PC-3 (cell line): ENCODE measurements at places on chromosomes 16 and 17.

DNA sequence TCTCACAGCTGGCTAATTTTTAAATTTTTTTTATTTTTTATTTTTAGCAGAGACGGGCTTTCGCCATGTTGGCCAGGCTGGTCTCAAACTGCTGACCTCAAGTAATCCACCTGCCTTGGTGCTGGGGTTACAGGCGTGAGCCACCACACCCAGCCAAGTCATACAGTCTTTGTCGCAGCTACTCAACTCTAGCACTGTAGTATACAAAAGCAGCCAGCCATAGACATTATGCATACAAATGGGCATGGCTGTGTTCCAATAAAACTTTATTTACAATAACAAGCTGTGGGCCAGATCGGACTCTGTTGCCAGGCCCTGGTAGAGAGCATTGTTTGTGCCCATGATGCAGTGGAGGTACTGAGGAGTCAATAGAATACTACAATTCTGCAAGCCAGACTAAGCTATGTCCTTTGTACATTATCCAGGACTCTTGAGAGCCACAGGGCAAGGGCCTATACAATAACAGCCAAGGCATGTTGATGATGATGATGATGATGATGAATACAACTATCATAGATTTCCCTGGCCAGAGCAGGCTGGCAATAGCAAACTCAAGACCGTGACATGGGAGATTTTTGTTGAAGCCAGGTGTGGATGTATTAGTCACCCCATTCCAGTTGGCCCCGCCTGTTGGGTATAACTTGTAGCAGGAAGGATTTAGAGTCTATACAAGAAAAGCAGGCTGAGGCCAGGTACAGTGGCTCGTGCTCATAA is 101.8 kb downstream of the MYH11 start:
- peak; percentile 17 for DNase-seq

DNA sequence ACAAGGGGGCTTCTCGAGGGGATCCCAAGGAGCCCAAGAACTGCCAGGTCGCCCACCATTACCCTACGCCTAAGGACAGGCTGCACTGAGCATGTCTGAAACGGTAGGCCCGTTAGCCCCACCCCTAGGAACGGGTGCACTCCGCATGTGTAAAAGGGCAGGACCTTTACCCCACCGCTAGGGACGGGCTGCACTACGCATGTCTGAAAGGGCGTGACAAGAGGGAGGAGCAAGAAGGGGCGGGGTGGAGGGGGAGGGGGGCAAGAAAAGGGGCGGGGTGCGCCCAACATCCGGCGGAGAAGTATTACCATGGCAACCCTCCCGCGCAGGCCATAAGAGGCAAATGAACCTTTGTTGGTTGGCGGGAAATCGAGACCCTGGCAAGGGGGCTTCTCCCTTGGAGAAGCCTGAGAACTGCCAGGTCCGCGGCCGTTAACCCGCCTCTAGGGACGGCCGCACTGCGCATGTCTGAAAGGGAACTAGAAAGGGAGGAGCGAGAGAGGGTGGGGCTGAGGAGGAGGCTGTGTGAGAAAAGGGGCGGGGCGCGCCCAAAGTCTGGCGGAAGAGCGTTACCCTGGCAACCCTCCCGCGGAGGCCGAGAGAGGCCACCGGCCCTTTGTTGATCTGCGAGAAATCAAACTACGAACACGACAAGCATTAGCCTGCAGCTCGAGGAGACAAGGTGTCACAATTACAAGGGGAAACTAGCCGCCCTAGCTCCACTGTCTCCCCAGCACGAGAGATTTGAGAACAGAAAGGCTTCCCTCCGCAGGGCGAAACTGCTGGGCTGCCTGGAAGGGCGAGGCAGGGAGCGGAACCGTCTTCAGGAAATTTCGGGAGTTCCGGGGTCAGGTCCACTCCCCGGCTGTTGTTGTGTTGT is 2046.8 kb downstream of the TP53TG3F start:
- DNase-seq, result no peak

GRCh38 chr17:2253768-2254406 is 49.7 kb downstream of the SMG6 start:
- no peak for DNase-seq

- peak; percentile 34 for DNase-seq
Measured at GRCh38 chr16:11094075-11094856, 149.9 kb downstream of the CLEC16A start.

- peak; percentile 55 for DNase-seq
Measured at GRCh38 chr17:11996722-11997146, 541 bp downstream of the ZNF18 start.

DNA sequence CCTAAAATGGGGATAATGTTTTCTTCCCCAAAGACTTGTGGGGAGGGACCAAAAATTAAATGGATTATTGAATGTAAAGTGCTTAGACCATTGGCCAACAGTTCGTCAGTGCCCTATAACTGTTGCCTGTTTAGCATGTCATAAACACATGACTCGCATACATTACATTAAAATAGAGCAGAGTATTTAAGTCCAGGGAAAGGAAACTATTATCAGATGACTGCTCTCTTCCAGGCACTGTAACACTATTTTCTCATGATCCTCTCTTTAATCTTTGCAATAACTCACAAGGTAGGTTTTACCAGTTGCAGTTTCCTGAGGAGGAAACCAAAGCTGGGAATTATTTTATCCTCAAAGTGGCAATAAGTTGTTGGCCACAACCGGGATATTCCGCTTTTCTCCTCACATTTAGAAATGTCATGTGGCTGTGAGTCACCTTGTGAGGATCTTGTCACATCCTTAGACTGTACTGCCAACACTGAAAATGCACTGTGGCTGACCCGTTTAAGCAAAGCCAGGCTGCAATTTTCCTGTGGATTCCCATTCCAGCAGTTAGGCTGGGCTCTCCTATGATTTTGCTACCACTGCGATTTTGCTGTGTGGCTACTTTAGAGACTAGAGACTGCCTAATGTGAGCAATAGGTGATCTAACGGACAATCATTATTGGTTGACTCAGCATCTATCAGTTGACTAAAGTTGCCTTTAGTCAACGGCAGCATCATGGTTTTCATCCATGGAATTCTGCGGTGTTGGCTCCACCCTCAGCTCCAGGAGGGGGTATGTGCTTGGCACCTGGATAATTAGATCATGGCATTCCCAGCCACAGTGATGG is 58.3 kb upstream of the DHX40 start:
- no peak for DNase-seq

- DNase-seq, result no peak
Measured at GRCh38 chr17:48202959-48203358, 95.4 kb downstream of the SNX11 start.

- DNase-seq, result peak; percentile 24
Measured at GRCh38 chr17:74677558-74678466, 34.9 kb downstream of the CD300LF start.

- DNase-seq, result no peak
Measured at GRCh38 chr16:29925105-29925756, 795 bp downstream of the KCTD13 start.

DNA sequence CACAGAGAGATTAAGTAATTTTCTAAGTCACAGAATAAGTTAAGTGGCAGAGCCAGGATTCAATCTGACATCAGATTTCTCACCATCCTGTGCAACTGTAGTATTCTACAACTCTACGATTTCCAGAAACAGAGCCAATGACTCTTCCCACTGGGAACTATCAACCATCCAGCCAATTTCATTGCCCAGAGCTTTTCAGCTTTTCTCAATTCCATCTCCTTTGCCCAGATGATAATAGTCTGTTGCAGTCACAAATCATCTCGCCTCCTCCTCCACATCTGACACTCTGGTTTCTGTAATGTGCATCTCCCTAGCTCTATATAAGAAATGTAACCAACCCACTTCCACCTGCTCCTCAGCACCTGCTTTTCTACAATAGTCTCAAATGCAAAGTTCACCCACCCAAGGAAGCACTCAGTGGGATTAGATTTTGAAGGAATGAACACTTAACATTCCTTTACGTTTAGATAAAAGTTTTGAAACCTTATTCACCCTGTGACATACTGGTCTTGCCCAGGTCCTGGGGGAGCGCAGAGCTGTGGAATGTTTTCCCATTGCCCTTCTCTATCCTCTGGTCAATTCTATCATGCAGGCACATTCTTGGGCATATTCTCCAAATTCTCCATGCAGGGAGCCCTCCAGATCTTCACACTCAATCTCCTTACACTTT is 167.8 kb upstream of the ASIC2 start:
- no peak for DNase-seq

GRCh38 chr17:82120148-82120547 is 22.1 kb upstream of the FASN start:
- DNase-seq, result peak; percentile 44

GRCh38 chr16:4200000-4200780 is 41.7 kb downstream of the SRL start:
- peak; percentile 69 for DNase-seq

- no peak for DNase-seq
Measured at GRCh38 chr17:42389135-42389417, 834 bp upstream of the STAT3 start.

DNA sequence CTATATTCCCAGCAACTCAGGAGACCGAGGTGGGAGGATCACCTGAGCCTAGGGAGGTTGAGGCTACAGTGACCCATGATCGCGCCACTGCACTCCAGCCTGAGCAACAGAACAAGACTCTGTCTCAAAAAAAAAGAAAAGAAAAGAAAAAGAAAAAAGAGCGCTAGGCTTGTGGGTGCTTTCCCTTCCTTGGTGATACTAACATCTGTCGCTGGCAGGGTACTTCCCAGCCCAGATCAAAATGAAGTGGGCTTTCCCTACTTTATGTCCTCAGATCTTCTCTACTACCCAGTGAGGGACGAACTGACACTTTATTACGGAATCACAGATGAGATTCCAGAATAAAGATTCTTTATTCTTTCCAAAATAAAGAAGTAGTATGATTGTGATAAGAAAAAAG is 103.8 kb upstream of the NOL11 start:
- DNase-seq, result no peak

DNA sequence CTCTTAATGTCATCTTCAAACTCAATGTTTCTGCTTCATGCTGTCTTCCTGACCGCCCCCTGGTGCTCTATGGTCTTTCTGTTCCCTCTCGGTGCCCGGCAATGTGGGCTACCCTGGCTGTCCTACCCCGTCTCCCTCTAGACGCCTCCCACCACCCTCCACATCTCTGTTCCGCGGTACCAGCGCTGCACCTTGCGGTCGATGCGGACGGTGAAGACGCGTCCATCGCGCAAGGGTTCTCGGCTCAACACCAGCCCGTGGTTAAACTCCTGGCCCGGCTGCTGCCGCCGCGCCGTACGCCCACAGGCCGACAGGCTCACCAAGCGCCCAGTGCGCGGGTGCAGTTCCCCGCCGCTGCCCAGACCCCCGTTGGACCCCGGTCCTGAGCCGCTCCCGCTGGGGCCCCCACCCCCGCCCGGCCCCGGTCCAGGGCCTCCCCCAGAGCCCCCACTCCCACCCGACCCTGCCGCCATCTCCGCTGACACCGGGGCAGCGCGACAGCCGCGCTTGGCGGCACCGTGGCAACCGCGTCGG is at the start of gene NEURL4:
TSS of gene NEURL4 (minus strand) at position 496 of the 534 bp plus-strand sequence. CDS start at position 473, 23 bp downstream.
- peak; percentile 2 for DNase-seq

GRCh38 chr17:80846932-80847331 is 144.7 kb upstream of the CHMP6 start:
- DNase-seq, result no peak

- DNase-seq, result peak; percentile 68
Measured at GRCh38 chr16:48076455-48077012, 79.3 kb downstream of the ABCC12 start.

DNA sequence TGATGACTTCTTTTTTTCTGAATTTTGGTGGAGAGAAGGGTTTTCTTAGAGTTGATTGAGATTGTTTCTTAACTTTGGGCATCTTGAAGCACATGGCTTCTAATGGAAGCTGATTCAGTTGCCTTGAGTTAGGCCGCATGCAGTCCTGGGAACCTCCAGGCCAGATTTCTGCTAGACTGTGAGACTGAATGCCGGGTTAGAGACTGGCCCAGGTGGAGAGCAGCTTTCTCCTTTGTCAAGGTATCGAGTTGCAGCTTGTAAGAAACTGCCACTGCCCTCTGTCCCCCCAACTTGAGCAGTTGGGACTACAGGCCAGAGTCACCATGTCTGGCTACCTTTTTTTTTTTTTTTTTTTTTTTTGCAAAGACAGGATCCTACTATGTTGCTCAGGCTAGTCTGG is 77.6 kb downstream of the CLEC16A start:
- no peak for DNase-seq

DNA sequence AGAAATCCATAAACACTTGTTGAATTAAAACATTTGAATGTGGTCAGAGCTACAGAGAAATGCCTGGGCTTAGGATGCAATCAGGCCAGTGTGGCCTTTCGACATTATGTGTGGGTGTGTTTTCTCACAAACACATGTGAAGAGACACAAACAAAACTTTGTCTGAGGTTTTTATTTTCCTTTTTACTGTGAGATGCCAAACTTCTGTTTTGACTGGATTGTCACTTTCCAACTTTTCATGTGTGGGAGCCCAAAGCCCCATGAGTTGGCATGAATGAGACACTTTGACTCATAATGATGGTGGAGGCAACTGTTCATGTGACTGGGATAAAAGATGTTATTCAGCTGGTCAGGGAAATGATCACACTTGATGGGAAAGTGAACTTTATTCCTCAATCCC is 71.9 kb upstream of the GAS7 start:
- DNase-seq, result no peak

GRCh38 chr16:8656376-8656775 is 18.0 kb upstream of the ABAT start:
- no peak for DNase-seq

GRCh38 chr16:26051063-26051462 is 359.3 kb downstream of the HS3ST4 start:
- DNase-seq, result no peak

GRCh38 chr17:43987131-43988021 is 17.0 kb upstream of the NAGS start:
- DNase-seq, result no peak

GRCh38 chr17:38701504-38702165 is 3.4 kb upstream of the MLLT6 start:
- DNase-seq, result peak; percentile 34

DNA sequence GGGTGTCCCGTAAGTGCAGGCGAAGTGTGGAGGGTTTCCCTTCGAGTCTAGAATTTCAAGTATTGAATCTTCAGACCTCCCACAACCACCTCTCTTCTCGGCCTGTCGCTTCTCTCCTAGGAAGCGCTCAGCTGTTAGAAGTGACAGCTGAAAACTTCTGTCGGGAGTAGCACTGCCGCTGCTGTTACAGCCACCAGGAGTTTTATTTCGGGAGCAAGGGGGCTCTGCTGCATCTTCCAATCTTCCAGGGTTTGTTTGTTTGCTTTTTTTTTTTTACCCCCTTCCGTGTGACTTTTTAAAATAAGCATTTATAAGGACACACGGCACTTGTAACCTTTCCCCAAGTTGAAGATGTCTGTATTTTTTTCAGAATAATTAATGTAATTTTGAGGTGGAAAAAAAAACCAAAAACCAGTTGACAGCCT is 767 bp downstream of the RPS6KB1 start:
- DNase-seq, result peak; percentile 39

GRCh38 chr17:69945698-69946185 is 129.3 kb upstream of the KCNJ16 start:
- DNase-seq, result no peak

- DNase-seq, result no peak
Measured at GRCh38 chr16:58426966-58427365, 34.7 kb downstream of the GINS3 start.

- DNase-seq, result no peak
Measured at GRCh38 chr16:379961-380761, 1.6 kb downstream of the PGAP6 start.
